ENCODE measurements at places on chromosomes 1 and 21.

DNA sequence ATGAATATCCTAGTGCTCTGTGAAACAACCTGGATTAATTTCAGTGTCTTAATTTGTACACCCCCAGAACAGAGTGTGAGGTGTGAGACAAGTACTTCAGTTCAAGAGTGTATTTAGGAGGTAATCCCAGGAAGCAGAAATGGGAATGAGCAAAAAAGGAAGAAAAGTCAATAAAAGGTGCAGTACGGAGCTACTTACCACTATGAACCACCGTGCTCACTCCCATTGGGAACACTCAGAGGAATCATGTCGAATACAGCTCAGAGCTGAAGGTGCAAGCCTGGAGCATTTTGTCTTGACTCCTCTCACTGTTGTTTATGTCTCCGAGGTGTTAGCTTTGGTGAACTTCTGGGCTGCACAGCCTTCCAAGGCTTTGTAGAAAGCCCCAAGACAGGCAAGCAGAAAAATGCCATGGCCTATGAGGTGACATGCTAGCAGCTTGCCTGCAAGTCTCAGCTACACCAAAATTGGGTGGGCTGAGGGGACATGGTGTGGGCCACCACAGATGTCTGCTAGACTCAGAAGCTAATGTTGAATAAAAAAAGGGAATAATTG, 7.4 kb upstream of the SVBP start:
- DNase-seq = no peak

DNA sequence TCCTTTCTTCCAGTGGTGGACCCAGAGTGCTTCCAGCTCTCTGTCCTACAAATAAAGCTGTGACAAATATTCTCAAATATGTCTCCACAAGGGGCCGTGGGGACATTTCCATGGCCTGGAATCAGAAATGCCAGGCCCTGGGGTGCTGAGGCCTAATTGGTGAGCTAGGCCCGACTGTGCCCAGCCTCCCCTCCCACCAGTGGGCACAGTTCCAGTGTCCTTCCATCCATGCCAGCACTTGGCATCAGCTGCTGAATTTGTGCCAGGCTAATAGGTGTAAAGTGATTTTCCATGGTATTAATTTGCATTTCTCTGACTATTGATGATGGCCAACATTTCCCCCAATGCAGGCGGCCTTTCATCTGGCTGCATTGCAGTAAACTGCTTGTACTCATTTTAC, 48.5 kb upstream of the B3GALT5 start:
- no peak for DNase-seq

DNA sequence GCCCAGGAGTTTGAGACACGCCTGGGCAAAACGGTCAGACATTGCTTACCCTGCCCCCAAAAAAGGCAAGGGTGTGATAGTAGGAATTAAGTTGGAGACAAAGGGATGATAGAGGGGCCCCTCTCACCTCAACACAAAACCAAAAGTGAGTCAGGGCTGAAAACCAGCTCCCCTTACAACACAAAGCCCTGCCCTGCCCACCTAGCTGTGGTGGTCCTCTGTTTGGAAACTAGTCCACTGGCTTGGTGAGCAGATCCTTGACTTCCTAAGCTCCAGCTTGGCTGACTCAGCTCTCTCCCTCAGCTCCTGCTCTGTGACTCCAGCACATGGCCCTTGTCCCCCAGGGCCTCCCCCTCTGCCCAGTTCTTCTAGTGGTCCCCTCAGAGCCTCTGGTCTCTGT, 603.8 kb downstream of the PTPRC start:
- DNase-seq = no peak

- no peak for DNase-seq
These were observed 54.4 kb downstream of the MPZL1 start for GRCh38 chr1:167776151-167776550.

DNA sequence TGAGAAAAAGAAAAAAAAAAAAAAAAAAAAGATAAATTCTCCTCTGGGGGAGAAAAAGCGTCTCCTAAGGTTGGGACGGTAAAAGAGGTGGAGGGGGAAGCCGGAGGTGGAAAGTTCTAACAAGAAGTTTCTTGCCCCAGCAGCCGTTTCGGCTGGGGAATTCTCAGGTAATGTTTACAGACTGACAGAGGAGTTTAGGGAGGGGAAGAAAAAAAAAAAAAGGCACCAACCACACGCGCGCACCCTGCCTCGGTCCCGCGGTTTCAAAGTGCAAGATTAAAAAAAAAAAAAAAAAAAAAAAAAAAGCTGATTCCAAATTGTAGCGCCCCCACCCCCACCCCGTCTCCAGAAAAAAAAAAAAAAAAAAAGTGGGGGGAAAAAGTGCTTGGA, 504 bp downstream of the DHRS3 start:
- DNase-seq = peak; percentile 28

GRCh38 chr1:109161858-109162606, 48.1 kb downstream of the ELAPOR1 start:
- DNase-seq = no peak

DNA sequence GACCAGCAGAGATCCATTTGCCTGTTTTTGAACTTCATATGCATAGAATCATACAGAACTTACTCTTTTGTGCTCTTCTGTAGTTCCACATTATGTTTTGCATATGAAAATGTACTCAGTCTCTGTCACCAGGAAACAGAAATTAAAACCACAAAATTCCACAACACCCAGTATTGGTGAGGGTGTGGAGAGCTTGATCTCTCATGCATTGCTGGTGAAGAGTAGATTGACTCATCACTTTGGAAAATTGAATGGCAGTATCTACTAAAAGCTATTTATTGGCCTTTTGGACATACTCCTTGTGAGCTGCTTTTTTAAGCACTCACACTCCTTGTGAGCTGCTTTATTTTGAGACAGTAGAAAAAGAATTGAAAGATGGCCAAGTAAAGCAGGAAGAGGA, 43.3 kb downstream of the VTCN1 start:
- no peak for DNase-seq

- no peak for DNase-seq
These were observed 30.4 kb upstream of the ZBTB21 start for GRCh38 chr21:42040411-42041180.

DNA sequence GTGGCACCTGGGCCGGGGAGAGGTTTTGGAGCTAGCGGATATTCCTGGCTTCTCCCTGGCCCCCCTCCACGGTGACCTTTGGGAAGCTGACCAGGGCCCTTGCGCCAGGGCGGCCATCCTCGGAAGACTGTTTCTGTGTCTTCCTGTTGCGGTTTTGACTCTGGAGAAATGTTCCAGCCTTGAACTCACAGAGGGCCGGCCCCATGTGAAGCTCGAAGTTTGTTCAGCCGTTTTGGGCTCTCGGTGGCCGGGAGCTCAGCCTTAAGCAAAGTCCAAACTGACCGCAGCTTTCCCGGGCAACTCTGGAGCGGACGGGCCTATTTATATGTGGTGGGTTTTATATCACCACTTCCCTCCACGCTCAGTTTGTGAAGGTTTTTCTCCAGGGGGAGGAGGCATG, 17.0 kb upstream of the WNT4 start:
- no peak for DNase-seq

- no peak for DNase-seq
These were observed 16.2 kb upstream of the GPR157 start for GRCh38 chr1:9145021-9145668.

DNA sequence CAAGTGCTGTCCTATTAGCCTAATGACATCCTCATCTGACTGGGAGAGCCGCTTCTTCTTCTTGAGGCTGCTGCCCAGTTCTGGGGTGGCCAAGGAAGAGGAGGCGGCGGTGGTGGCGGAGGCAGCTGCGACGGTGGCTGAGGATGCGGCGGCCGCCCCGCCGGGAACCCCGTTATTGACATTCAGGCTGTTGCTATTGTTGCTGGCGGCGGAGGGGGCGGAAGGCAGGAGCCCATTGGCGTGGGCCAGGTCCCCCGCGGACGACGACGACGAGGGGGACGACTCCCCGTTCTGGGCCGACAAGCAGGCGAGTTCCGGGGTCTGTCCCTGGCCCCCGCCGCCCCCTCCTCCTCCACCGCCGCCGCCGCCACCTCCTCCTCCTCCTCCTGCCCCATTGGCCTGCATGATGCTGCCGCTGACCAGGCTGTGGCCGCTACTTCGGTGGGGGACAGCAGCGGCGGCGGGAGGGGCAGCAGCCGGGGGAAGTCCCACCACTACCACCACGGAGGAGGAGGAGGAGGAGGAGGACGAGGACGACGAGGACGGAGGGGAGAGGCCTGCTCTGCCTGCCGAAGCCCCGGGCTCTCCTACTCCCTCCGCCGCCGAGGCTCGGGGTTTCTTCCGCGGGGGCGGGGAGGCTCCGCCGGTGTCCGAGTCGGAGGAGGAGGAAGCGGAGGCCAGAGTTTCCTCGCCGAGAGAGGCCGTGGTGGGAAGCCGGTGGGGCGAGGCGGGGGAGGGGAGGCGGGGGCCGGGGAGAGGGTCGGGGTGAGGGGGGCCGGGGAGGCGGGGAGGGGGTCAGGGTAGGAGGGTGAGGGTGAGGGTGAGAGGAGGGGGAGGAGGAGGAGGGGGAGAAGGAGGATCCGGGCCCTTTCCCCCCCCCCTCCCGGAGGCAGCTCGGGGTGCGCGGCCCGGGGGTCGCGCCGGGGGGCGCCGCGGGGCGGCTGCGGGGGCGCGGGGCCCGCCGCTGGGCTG, 610 bp downstream of the WDR26 start:
- peak; percentile 64 for DNase-seq

DNA sequence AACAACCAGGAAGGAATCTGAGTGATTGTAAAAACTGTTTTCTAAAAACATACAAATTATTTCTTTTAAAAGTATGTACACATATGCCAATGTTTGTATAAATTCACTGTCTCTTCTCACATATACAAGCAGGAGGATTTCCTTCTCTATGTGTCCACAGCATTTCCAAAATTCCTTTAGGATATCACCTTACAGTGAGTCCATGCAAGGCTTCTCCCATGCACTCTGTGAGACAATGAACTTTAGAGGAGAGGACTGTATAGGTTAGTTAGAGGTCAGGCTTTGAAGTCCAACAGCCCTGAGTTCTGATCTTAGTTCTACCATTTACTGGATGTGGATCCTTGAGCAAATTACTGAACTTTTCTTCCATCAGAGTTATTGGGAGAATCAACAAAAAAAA, 34.1 kb upstream of the USH2A start:
- no peak for DNase-seq

- no peak for DNase-seq
These were observed 16.6 kb downstream of the SLC44A5 start for GRCh38 chr1:75594327-75594726.

- no peak for DNase-seq
These were observed 59.0 kb downstream of the IRF2BP2 start for GRCh38 chr1:234551032-234551378.

- no peak for DNase-seq
These were observed 88.9 kb upstream of the TNFSF4 start for GRCh38 chr1:173295995-173296394.

- no peak for DNase-seq
These were observed 1.0 kb downstream of the LYST start for GRCh38 chr1:235865565-235866204.

- DNase-seq = no peak
These were observed 164.6 kb downstream of the FASLG start for GRCh38 chr1:172823534-172823933.

- no peak for DNase-seq
These were observed 350.0 kb downstream of the KCNH1 start for GRCh38 chr1:210783925-210784324.

DNA sequence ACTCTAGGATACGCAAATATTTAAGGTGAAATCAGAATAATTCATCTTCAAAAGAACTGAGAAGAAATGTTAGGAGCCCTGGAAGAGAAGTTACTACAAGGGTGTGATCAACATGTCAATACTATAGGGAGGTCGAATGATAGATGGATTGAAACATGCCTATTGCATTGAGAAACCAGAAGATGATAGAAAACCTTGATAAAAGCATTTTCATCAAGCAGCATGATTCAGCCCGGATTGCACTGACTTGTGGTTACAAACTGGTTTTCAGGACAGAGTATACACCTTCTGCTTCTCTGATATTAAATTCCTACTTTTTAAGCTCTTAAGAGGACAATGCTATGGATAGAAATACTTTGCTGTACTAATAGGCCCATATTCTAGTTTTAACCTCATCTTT, 164.2 kb downstream of the FMN2 start:
- DNase-seq = no peak

GRCh38 chr1:211036381-211037060, 97.4 kb downstream of the KCNH1 start:
- DNase-seq = no peak

GRCh38 chr1:216222288-216222687, 201.0 kb downstream of the USH2A start:
- no peak for DNase-seq

GRCh38 chr1:247411621-247412327, 4.2 kb upstream of the NLRP3 start:
- DNase-seq = no peak

- no peak for DNase-seq
These were observed 62.0 kb downstream of the TRIM11 start for GRCh38 chr1:228344631-228345072.

GRCh38 chr1:208329300-208329699, 85.1 kb upstream of the PLXNA2 start:
- no peak for DNase-seq

DNA sequence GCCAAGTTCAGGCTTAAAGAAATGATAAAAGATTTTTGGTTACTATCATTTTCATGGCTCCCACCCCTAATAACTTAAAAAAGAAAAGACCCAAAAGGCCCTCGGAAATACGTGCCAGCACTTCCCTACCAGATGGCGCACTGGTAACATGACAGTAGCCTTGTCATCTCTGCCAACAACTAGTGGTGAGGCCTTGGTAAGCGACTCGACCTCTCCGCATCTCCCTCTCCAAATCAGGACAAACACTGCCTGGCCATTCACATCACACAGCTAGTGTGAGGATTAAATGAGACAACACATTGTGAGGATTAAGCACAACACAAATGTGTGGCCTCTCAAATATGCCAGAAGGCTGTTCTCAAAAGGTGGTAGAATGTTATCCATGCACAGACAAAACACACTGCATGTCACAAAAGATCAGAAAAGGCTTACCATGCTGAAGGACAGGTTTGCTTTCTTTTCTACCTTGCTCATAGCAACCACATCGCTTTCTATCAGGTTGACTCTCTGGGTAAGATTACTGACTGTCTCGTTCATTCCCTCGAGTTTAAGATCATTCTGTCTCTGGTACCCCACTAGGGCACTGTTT, 16.4 kb downstream of the TEX38 start:
- DNase-seq = no peak

All from effector memory CD8-positive, alpha-beta T cell (primary cell).